ENCODE measurements at places on chromosomes 6 and 20.

DNA sequence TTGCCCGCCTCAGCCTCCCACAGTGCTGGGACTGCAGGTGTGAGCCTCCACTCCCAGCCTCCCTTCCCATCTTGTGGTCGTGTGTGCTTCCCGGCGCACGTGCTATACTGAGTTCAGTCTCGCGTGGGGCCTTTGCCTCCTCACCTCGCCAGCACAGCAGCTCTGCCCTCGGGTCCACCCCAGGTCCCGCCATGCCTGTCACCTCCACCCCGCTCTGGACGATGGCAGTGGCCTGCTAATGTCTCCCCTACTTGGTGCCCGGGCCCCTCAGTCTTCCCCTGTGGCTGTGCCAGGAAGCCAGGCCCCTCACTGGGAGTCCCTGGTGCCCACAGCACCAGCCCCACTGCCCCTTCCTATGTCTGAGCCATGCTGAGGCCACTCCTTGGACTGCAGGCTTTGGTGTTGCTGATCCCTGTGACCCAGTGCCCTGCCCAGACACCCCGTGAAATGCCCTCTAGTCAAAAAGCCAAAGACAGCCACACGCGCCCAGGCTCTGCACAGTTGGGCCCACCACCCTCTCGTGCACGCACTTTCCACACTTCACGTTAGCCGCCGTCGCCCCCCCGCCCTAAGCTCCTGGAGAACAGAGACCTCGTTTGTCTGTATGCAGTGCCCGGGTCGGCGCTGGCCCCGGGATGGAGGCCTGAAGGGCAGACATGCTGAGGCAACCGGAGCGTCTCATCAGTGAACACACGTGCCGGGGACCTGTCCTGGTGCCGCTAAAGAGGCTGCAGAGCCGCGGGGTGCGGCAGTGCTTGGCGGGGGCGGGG lies 14.3 kb downstream of the HRH3 start:
- no peak for DNase-seq

DNA sequence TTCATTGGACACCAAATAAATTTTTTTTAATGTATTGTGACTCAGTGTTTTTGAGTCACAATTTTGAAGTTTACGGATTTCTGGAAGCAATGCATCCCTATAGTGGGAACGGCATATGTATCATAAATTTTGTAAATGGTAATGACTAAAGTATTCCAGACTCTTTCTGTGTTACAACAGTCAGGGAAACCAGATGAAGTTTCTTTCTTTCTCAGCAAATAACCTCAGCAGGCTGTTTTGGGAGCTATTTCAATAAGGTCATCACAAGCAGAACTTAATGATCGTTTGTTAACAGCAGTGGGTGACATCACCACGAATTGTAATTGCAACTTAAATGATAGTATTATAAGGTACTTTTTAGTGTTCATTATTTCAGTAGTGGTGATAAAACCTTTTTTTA lies 52.0 kb downstream of the HIVEP1 start:
- no peak for DNase-seq

DNA sequence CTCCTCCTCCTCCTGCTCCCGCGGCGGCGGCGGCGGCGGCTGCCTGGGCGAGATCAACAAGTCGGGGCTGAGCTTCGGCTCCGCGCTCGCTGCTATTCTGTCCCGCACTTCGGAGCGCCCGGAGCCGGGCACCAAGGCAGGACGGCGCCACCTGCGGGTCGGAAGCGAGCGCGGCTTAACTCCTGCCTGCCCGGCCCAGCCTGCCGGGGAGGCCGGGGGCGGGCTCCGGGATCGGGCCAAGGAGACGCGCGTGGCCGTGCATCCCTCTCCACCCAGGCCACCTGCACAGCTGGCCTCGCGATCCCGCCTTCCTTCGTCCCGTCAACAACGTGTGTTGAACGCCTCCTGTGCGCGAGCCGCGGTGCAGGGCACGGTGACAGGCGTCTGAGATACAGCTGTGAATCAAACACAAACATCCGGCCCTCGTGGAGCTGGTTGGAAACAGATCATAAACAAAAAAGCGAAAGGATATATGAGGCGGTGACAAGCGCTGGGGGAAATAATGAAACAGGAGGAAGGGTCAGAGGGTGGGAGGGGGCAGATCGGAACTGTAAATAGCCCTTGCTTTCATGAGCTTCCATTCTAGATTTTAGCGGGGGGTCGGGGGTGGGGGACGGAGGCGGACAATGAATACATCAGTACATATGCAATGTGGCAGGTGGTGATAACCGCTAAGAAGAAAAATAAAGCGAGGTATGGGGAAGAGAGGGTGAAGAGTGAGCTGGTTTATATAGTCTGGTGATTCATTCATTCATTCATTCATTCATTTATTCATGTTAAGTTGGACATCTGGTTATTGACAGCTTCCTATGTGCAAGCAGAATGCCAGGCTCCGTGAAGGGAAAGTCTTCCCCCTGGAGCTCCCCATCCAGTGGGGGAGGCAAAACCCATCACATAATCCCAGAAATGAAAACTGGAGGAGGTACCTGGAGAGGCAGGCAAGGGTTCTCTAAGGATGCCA lies 2.0 kb upstream of the KCNB1 start:
- DNase-seq, result peak; percentile 80

GRCh38 chr6:68197356-68197755 lies 437.7 kb upstream of the ADGRB3 start:
- no peak for DNase-seq

DNA sequence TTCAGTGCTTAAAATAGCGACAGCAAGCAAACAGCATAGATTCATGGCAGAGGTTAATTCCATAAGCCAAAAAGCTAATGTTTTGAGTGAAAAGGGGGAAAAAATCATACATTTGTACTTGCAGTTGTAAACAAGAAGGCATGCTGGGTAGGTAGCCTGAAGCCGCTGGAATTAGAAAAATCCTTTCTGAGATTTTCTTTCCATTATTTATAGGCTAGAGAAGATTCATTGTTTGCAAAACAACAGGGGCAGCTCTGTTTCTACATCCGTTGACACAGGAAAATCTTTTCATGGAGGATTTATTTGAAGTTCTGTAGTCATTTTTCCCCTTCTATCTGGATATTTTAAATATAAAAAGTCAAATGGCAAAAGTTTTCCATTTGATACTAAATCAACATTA lies 843.9 kb downstream of the QKI start:
- no peak for DNase-seq

DNA sequence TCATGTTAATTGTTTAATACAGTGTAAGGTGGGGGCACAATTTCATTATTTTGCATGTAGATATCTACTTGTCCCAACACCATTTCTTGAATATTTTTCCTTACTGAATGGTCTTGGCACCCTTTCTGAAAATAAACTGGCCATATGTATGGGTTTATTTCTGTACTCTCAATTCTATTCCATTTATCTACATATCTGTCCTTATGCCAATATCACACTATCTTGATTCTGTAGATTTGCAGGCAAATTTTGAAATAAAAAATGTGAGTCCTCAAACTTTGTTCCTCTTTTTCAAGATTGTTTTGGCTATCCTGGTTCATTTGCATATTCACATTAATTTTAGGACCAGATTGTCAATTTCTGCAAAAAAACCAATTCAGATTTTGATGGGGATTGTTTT lies 34.8 kb downstream of the SCGN start:
- DNase-seq, result no peak

GRCh38 chr20:1437235-1437904 lies 29.3 kb downstream of the NSFL1C start:
- peak; percentile 94 for DNase-seq

- no peak for DNase-seq
These were observed 403.0 kb upstream of the SPTLC3 start for GRCh38 chr20:12605751-12606150.

- no peak for DNase-seq
These were observed 1.6 kb upstream of the BEND3 start for GRCh38 chr6:107116931-107117330.

DNA sequence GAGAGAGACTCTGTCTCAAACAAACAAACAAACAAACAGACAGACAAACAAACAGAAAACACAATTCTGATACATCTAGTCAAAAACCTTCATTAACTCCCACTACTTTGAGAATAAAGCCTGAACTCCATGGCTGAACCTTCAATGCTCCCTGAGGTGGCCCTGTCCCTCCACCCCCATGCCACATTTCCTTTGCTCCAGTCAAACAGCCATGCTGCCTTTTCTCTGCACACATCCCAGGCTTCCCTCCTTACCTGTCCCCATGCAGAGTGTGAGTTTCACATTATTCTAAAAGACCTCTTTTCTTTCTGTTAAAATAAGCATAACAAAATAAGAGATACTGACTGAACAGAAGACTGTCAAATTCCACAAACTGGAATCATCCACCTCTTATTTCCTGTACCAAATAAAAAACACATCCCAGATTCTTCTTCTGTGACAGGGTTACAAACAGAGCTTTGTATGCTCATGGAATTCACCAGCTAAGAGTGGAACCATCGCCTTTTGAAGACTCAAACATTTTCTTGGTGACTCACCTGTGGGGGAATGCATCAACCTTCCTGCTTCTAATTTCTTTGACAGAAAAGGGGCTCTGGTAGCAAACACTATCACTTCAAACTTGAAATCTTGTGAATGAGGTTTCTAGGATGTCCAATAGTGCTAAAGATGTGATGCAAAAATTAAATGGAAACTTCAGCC lies 71.0 kb upstream of the SLC22A16 start:
- DNase-seq, result no peak

GRCh38 chr20:57686931-57687652 lies 22.7 kb downstream of the PMEPA1 start:
- DNase-seq, result no peak

GRCh38 chr6:901696-902460 lies 208.9 kb upstream of the EXOC2 start:
- DNase-seq, result no peak

GRCh38 chr20:17504898-17505635 lies 26.1 kb downstream of the BFSP1 start:
- peak; percentile 67 for DNase-seq

Data from lung microvascular endothelial cell (primary cell).